ENCODE measurements at places on chromosomes 3 and 15.

DNA sequence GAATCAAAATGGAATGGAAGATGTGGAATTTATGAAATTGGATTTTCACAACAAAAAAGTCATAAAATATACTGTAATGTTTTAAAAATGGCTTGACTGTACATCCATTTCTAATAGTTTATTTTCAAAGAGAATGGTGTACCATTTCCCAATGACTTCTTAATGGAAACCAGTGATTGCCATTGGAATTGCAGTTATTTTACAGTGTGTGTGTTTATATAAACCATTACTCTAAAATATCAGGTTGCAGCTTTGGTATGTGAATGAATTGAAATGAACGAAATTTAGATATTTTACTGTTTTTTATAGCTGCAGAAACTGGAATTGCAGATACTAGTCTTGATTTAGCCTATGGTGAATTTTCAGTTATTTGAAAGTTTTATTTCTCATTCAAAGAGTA lies 165.6 kb downstream of the UBE2E2 start:
- no peak for DNase-seq

DNA sequence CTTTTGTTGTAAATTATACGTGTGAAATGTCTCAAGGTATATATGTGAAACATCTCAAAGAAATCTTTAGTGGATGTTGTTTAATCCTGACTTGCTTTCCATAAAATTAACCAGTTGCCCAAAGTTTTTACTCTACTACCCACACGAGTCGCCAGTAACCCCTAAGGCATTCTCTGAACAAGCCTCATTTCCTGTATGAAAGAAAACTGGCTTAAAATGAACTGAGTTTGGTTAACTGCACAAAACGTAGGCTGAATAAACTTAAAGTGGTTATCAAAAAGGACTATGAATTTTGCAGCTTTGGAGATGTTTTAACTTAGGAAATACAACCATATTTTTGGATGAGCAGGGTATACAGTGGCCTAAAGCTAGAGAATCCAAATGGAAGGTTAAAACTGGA lies 2.7 kb upstream of the APPL1 start:
- DNase-seq, result no peak

DNA sequence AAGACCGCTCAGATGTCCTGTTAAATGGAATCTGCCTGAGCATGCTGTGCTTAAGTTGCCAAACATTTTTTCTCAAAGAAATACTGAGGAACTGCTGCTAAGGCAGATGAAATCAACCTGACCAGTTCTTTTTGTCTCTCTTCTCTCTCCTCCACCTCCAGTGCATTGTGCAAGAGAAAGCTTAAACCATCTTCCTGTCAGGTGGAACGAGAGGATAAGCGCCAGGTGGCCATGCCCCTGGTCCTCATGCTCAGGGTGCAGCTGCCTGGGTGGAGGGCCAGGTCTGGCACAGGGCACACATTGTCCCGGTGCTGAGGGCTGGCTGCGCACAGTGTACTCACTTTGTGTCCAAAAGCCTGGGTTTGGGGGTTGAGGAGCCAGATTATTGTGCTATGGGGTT lies 176.2 kb upstream of the TP63 start:
- no peak for DNase-seq

- no peak for DNase-seq
These were observed 161.8 kb upstream of the CBLB start for GRCh38 chr3:106030627-106030963.
